ENCODE measurements at places on chromosomes 12 and 14.

GRCh38 chr12:2439332-2440100 lies 355.3 kb upstream of the FKBP4 start:
- DNase-seq: no peak

DNA sequence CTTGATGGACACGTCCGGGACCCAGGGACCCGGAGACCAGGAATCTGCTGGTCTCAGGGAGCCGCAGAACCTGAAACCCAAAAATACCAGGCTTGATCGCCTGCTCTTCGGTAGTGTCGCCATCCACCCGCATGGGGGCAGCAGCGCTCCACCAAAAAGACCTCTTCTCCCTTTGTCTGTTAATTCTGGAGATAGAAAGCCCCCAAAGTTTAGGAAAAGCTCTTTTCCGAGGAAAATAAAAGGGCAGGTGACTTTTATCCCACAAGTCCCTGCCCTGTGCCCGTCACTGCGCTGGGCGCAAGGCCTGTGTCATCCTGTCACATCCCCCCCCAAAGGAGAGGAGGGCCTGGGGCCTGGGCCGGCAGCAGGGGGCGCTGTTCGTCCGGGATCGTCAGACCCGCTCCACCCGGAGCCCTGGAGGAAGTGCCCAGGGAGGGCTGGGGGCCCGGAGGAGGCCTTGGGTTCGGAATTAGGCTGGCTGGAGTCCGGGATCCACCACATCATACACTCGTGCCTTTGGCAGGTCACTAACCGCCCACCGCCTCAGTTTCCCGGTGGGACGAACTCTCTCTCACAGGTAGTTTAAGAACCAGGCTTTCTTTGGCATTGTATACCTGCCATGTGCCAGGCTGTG lies 31.9 kb downstream of the DAD1 start:
- peak; percentile 84 for DNase-seq

DNA sequence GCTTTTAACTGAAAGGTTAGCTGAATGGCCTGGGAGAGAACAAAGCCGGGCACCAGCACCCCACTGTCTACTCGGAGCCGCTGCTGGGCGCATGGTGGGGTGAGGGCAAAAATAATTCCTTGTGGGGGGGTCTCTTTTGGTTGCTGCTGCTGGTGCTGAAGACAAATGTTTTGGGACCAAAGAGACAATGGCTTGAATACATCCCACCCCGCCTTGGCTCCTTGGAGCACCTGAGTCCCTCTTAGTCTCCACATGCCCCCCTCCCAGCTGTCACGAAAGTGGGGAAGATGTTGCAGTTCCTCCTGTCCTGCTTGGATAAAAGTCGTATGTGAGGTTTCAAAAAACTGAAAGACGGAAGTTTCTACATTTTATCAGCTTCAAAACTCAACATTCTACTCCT lies 85.0 kb downstream of the PIWIL1 start:
- no peak for DNase-seq

- peak; percentile 84 for DNase-seq
Observed at GRCh38 chr14:24368562-24369252, 723 bp downstream of the NFATC4 start.

GRCh38 chr12:66678338-66679275 lies at the start of gene GRIP1:
Gene GRIP1 (minus strand): TSS chr12:66679076. CDS start chr12:66678904, 172 bp downstream.
- peak; percentile 15 for DNase-seq

DNA sequence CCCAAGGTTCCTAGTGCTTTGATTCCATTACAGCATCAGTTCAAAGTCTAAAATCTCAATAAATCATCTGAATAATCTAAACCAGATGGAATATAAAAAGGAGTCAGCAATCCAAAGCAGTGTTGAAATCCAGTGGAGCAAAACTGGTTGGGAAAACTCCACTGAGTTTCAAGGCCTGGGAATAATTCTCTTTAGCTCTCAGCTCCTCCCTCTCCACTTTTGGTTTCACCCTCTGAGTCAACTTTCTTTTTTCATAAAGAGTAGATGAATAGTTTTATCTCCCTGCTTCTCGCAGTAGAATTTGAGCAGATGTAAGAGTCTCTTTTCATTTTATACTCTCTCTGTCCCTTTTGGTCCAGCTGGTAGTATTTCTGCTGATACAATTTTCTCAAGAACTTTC lies 338.6 kb downstream of the APAF1 start:
- DNase-seq: no peak

GRCh38 chr12:126667339-126667738 lies 1599.6 kb upstream of the TMEM132C start:
- no peak for DNase-seq

GRCh38 chr12:47188576-47189441 lies 109.0 kb upstream of the AMIGO2 start:
- DNase-seq: no peak

- no peak for DNase-seq
Observed at GRCh38 chr14:93987376-93987775, 9.7 kb upstream of the CCDC197 start.

DNA sequence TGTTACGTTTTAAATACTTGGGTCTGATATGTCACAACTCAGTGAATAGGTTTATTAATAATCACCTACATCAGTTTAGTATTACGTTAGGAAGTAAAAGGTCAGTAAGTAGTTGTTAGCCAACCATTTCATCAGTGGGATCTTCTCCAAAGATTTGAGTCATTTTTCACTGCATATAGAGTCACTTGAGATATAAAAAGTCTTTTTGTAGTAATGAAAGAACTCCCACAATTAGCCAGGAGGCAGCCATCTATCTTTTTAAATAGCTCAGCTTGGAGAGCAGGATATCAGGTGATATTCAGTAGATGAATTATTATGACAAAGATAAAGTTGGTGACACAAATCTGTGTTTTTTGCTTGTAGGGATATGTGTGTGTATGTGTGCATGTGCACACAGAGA lies 309.3 kb downstream of the PDZRN4 start:
- DNase-seq: no peak

- no peak for DNase-seq
Observed at GRCh38 chr12:46839964-46840363, 14.2 kb upstream of the SLC38A4 start.

DNA sequence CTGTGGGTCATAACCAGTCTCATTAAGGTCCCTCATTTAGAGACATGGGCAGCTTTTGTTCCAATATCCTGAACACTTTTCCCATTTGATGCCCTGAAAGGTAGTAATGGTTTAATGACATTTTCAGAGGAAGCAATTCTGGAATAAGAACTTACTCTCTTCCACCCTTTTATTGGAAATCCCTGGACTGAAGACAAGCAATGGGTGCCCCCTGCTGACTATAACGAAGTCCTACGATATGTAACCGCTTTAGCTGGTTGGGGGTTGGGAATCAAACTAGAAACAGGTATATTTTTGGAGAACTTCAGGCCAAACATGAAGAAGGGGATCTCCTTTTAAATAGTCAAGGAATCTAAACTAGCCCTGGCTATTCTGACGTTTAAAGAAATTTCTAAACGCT lies 20.5 kb downstream of the SARNP start:
- DNase-seq: peak; percentile 25

GRCh38 chr12:57816001-57816854 lies 2.3 kb downstream of the AVIL start:
- DNase-seq: no peak

- DNase-seq: no peak
Observed at GRCh38 chr12:19576506-19577280, 137.4 kb downstream of the AEBP2 start.

- no peak for DNase-seq
Observed at GRCh38 chr12:118607831-118608230, 231.5 kb downstream of the SUDS3 start.

GRCh38 chr14:68932686-68933085 lies 46.4 kb downstream of the ACTN1 start:
- DNase-seq: no peak

- DNase-seq: no peak
Observed at GRCh38 chr12:3075315-3075714, 1.9 kb upstream of the TSPAN9 start.

DNA sequence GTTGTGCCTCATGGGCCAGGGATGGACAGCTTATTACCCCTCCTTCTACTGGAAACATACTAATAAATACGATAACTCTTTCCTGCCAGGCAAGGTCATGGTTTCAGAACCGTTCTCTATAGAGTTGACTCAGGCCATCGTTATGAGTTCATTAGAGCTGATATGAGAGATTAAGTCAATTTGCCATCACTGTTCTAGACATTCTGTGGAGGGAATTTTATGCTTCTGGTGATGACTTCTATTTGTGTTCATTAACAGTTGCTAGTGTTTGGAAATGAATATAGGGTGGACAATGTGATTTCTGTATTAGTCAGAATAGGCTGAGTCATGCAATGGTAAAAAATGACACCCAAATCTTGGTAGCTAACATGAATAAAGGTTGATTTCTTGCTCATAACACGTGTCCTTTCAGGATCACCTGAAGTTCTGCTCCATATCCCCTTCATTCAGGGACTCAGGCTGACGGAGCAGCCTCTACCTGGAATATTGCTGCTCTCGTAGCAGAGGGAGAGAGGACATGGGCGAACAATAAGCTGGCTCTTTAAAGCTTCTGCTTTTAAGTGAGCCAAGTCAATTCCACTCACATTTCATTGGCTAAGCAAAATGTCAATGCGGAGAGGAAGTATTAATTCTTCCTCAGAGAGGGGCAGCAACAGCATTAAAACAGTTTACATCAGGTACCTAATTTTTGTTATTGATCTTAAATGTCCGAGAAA lies 18.5 kb upstream of the TBPL2 start:
- no peak for DNase-seq

DNA sequence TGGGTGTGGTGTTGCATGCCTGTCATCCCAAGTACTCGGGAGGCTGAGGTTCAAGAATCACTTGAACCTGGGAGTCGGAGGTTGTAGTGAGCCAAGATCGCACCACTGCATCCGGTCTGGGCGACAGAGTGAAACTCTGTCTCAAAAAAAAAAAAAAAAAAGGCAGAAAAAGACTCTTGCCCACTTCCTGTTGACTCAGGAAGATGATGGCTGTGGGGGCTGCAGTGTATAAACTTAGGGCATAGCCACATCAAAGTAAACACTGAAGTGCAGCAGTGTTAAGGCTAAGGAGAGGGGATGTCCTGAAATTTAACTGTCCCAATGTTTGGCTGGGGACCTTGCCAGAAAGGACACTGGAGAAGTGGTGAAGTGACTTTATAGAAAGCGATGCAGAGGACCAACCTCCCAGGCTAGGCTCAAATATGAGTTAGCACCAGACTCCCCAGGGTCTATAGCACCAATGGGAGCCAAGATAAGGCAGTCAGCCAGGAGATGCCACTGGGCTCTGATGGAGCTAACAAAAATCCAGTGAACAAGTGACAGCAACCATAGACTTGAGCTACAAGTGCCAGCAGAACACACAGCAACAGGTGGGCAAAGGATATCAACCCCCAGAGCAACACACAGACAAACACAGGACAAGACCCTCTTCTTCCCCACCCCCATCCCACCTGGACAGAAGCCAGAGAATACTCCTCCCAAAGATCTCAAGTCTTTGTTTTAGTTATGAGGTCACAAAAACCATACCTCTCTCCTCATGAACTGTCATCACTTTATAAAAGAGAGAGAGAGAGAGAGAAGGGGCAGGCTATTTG lies 28.0 kb downstream of the NELL2 start:
- DNase-seq: no peak

GRCh38 chr14:81594012-81594411 lies 60.4 kb upstream of the SEL1L start:
- no peak for DNase-seq

GRCh38 chr12:111434680-111435338 lies 29.1 kb downstream of the SH2B3 start:
- DNase-seq: no peak

- no peak for DNase-seq
Observed at GRCh38 chr12:9404469-9405260, 196.5 kb upstream of the PZP start.

- DNase-seq: no peak
Observed at GRCh38 chr12:123886931-123887582, 85.6 kb downstream of the CCDC92 start.

GRCh38 chr12:112170971-112171596 lies 45.7 kb downstream of the TRAFD1 start:
- DNase-seq: no peak

DNA sequence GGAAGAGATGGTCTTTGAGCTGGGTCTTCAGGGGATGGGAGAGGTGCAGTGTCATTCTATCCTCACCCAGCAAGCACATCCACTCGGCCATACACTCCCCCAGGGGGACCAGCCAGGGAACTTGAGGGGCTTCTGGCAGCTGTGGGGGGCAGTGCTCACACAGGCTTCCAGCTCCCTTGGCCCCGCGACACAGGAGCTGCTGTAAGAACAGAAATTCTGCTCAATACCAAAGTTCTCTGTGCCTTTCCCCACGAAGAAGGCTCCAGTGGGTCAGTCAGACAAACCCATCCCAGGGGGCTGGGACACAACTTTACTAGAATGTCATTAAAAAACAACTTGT lies 289.1 kb upstream of the RTL1 start:
- DNase-seq: no peak

- peak; percentile 62 for DNase-seq
Observed at GRCh38 chr12:104669089-104669721, 212.5 kb downstream of the CHST11 start.

GRCh38 chr14:53927171-53927570 lies 29.5 kb downstream of the BMP4 start:
- DNase-seq: no peak

GRCh38 chr14:73785336-73785833 lies 66.2 kb upstream of the PTGR2 start:
- no peak for DNase-seq
